ENCODE measurements at places on chromosomes 13 and 19.

DNA sequence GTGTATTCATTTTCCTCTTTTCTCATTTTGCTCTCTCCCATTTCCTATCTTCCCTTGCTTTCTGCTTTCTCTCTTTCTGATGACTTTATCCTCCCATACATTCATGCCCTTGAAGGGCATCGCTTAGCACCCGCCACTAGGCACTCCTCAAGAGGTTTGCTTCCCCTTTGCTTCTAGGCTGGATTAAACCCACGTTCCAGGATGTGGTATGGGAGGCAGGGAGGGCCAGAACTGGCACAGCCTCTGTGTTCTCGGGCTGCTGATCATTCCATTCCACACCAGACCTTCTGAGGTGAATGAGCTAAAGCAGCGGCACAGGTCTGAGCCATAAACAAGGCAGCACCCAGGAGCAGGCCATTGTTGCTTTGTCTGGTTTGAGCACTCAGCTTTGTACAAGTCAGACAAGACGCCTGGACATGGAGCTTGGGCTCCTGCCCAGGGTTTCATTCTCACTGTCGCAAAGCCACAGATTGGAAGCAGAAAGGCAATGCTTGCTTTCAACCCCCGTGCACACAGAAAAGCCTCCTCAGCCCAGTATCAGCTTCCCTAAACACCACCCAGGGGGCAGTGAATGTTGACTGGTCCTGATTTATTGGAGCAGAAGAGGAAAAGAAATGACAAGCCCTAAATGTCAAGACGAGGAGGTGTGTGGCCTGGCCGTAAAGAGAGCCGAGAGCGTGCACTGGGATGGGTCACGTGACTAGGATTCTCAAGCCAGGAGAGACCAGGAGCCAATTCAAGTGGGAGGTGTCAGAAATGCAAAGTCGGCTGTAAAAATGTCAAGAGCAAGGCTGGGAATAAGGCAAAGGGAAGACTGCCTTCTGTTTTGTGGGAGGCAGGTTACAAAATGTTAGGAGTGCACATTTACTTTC is 218.0 kb upstream of the SERP2 start:
- no peaks in the 10 kb centered on the region for H3K36me3 ChIP-seq
- H3K4me1 ChIP-seq: peaks cover 7% of the 10 kb centered on the region
- no peak overlapping the region for H3K4me3 ChIP-seq
- no peak for DNase-seq
- no peaks in the 10 kb centered on the region for H3K27me3 ChIP-seq

GRCh38 chr13:100461309-100462030 is 127.1 kb downstream of the GGACT start:
- H3K4me3 ChIP-seq: no peak overlapping the region
- H3K36me3 ChIP-seq: peaks cover 4% of the 10 kb centered on the region
- H3K27me3 ChIP-seq: no peaks in the 10 kb centered on the region

DNA sequence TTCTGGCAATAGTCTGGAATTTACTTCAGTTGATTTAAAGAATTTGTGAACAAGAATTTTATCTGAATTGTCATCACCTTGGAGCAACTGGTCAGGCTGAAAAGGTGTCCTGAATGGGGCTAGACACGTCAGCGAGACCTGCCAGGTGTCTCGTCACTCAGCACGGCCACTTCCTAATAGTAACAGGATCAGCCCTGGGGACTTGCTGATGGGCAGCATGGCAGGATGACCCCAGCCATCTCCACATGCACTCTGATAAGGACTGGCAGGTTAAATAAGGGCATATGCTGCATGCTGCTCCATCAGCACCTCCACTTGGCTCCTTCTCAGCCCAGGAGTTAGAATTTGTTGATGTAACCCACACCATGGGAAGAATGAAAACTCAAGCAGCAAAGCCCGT is 224.2 kb downstream of the FOXO1 start:
- no peak overlapping the region for H3K27ac ChIP-seq
- no peaks in the 10 kb centered on the region for H3K27me3 ChIP-seq
- no peak overlapping the region for H3K4me3 ChIP-seq

- no peaks in the 10 kb centered on the region for H3K27me3 ChIP-seq
- no peak overlapping the region for H3K27ac ChIP-seq
- no peaks in the 10 kb centered on the region for H3K4me1 ChIP-seq
- H3K4me3 ChIP-seq: no peak overlapping the region
- DNase-seq: no peak
- H3K36me3 ChIP-seq: no peaks in the 10 kb centered on the region
Observed at GRCh38 chr13:107742544-107742943, 472.8 kb downstream of the LIG4 start.

DNA sequence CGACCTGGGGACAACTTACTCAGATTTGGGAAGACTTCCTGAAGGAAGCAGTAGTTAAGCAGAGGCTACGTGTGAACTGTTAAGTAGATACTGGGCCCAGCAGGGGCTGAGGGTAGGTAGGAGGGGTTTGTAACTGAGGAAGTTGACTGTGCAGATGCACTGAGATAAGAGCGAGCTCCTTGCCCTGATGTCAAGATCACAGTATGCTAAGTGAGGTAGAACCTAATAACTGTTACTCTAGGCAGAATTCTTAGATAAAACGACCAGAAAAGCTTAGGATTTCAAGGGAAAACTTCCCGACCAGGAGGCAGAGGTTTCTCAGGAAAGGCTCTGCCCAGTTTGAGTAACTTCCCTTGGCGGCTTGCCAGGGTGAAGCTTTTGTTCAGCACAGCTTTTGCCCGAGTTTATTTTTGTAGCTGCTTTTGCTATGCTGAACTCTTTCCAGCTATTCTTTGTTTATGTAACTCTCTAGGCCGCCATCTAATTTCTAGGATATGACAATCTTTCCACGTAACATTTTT is 632.1 kb downstream of the DIAPH3 start:
- H3K27ac ChIP-seq: peak overlapping the region; percentile 70
- H3K4me1 ChIP-seq: peaks cover 21% of the 10 kb centered on the region
- no peaks in the 10 kb centered on the region for H3K36me3 ChIP-seq
- peak overlapping the region; percentile 9 for H3K4me3 ChIP-seq
- no peaks in the 10 kb centered on the region for H3K27me3 ChIP-seq

- DNase-seq: no peak
- peaks cover 5% of the 10 kb centered on the region for H3K4me1 ChIP-seq
- H3K27me3 ChIP-seq: peaks cover 2% of the 10 kb centered on the region
- H3K36me3 ChIP-seq: no peaks in the 10 kb centered on the region
- H3K4me3 ChIP-seq: no peak overlapping the region
Observed at GRCh38 chr13:22111961-22112360, 441.1 kb downstream of the FGF9 start.

DNA sequence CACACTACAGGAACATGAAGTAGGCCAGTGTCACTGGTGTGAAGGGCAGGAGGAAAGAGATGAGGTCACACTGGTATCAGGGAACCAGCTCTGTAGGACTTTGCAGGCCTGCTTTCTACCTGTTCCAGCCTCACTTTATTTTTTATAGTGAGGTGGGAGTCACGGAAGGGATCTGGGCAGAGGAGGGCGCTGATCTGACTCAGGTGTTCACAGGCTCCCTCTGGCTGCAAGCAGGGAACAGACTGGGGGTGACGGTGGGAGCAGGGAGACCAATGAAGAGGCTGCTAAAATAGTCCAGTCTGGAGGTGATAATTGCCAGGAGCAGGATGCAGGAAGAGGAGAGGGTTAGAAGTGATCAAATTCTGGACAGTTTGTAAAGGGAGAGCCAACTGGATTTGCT is 2.8 kb downstream of the THAP8 start:
- H3K36me3 ChIP-seq: peaks cover 2% of the 10 kb centered on the region
- H3K27ac ChIP-seq: no peak overlapping the region
- H3K27me3 ChIP-seq: no peaks in the 10 kb centered on the region
- DNase-seq: no peak

GRCh38 chr19:18807861-18808331 is 16.8 kb upstream of the COMP start:
- no peaks in the 10 kb centered on the region for H3K27me3 ChIP-seq
- no peak overlapping the region for H3K27ac ChIP-seq
- DNase-seq: no peak

- peaks cover 18% of the 10 kb centered on the region for H3K4me1 ChIP-seq
- no peak overlapping the region for H3K4me3 ChIP-seq
- peak; percentile 92 for DNase-seq
- no peaks in the 10 kb centered on the region for H3K36me3 ChIP-seq
Observed at GRCh38 chr19:17488593-17489391, 18.5 kb downstream of the SLC27A1 start.

- no peaks in the 10 kb centered on the region for H3K36me3 ChIP-seq
- H3K4me1 ChIP-seq: no peaks in the 10 kb centered on the region
- no peaks in the 10 kb centered on the region for H3K27me3 ChIP-seq
- H3K4me3 ChIP-seq: no peak overlapping the region
- H3K27ac ChIP-seq: no peak overlapping the region
Observed at GRCh38 chr13:71962735-71963134, 95.7 kb upstream of the DACH1 start.

DNA sequence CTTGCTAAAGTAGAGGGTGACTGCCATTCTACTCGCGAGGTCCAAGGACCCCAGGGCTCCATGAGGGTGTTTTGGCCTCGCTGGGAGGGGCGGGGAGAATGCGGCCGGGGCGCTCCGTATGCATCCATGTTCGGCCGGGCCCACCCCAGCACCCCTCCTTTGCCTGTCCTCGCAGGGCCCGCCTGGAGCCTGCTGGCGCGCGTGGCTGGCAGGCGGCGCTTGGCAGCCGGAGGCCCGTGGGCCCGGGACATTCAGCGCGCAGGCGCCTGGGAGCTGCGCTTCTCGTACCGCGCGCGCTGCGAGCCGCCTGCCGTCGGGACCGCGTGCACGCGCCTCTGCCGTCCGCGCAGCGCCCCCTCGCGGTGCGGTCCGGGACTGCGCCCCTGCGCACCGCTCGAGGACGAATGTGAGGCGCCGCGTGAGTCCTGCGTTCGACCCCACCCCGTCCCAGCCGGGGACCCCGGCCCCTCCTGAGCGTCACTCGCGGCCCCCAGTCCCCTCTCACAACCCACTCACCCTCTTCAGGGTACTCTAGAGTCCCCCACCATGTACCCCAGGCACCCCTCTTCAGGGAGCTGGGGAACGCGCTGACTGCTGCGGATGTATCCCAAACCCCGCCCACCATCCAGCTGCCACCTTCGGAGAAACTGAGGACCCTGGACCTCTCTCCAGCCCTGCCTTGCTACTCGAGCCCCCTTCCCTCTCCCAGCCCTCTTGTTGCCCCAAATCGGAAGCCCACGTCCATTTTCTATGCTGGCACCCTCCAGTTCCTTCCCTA is 4.1 kb downstream of the DLL3 start:
- H3K27ac ChIP-seq: no peak overlapping the region
- H3K4me3 ChIP-seq: no peak overlapping the region
- no peaks in the 10 kb centered on the region for H3K4me1 ChIP-seq
- no peaks in the 10 kb centered on the region for H3K36me3 ChIP-seq
- peak; percentile 93 for DNase-seq

- H3K36me3 ChIP-seq: no peaks in the 10 kb centered on the region
- H3K4me3 ChIP-seq: no peak overlapping the region
- H3K27ac ChIP-seq: no peak overlapping the region
- no peaks in the 10 kb centered on the region for H3K4me1 ChIP-seq
Observed at GRCh38 chr13:112119192-112120030, 52.5 kb downstream of the SOX1 start.

DNA sequence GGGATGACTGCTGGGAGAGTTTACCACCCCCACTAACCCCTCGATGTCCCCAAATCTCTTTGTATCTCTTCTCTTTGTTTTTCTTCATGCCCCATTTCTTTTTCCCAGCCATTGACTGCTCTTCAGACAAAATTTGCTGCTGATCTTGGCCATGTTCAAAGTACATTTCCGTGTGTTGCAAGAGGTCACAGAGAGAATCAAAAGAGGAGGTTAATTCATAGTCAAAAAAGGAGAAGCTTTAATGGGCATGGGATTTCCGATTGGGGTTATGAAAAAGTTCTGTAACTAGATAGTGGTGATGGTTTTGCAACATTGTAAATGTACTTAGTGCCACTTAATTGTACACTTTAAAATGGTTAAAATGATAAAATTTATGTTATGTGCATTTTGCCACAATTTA is 121.1 kb downstream of the FLT1 start:
- H3K27ac ChIP-seq: no peak overlapping the region
- DNase-seq: no peak

DNA sequence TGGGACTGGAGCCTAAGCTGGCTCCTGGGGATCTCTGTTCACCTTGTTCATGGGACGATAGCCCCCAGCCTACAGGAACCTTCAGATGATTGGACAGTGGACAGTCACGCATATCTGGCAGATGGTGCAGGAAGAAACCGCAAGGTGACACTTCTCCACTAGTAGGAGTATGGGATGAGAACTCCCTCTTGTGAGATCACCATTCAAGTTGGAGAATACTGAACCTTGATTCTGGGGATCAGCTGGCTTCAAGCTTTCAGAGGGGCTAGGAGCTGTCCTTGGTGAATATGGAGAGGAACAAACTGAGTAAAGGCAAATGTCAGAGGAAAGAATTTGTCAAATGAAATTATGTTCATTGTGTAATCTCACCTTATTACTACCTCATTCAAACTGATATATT is 204.5 kb downstream of the PDS5B start:
- no peaks in the 10 kb centered on the region for H3K36me3 ChIP-seq
- no peak overlapping the region for H3K27ac ChIP-seq
- no peak for DNase-seq
- H3K4me3 ChIP-seq: no peak overlapping the region
- H3K27me3 ChIP-seq: no peaks in the 10 kb centered on the region

DNA sequence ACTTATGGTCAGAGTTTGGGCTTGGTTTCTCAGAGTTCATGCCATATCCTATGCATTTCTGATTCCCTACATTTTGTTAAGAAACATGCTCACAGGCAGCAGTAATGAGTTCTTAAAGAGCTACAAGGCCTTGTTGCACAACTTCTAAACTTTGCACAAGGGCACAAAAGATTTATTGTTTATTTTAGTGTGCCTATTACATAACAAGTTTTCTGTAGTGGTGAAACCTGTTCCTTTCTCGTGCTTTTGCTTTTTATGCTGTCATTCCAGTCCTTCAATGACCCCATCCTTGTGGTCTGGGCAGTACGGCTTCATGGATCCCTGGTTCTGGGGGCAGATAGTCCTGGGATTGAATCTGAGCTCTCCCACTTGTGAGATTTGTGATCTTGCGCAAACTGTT is 17.8 kb downstream of the ZNF507 start:
- H3K27ac ChIP-seq: no peak overlapping the region
- no peak overlapping the region for H3K4me3 ChIP-seq
- DNase-seq: no peak
- H3K27me3 ChIP-seq: no peaks in the 10 kb centered on the region

- H3K4me1 ChIP-seq: no peaks in the 10 kb centered on the region
- peaks cover 6% of the 10 kb centered on the region for H3K27me3 ChIP-seq
- H3K4me3 ChIP-seq: no peak overlapping the region
Observed at GRCh38 chr13:98676239-98676638, 76.2 kb downstream of the SLC15A1 start.

GRCh38 chr19:21604951-21605476 is 99.6 kb downstream of the ZNF429 start:
- H3K27me3 ChIP-seq: no peaks in the 10 kb centered on the region
- peak overlapping the region; percentile 55 for H3K27ac ChIP-seq
- H3K4me1 ChIP-seq: peaks cover 51% of the 10 kb centered on the region
- H3K36me3 ChIP-seq: no peaks in the 10 kb centered on the region

GRCh38 chr19:38047049-38047438 is 140.0 kb downstream of the SIPA1L3 start:
- DNase-seq: no peak
- no peak overlapping the region for H3K27ac ChIP-seq
- H3K27me3 ChIP-seq: no peaks in the 10 kb centered on the region
- H3K4me3 ChIP-seq: no peak overlapping the region
- peaks cover 61% of the 10 kb centered on the region for H3K4me1 ChIP-seq

GRCh38 chr13:94660695-94661326 is 51.5 kb downstream of the SOX21 start:
- peak; percentile 70 for DNase-seq
- peaks cover 5% of the 10 kb centered on the region for H3K4me1 ChIP-seq
- no peaks in the 10 kb centered on the region for H3K27me3 ChIP-seq
- H3K4me3 ChIP-seq: peak overlapping the region; percentile 52
